ENCODE measurements at places on chromosomes 3 and 15.

DNA sequence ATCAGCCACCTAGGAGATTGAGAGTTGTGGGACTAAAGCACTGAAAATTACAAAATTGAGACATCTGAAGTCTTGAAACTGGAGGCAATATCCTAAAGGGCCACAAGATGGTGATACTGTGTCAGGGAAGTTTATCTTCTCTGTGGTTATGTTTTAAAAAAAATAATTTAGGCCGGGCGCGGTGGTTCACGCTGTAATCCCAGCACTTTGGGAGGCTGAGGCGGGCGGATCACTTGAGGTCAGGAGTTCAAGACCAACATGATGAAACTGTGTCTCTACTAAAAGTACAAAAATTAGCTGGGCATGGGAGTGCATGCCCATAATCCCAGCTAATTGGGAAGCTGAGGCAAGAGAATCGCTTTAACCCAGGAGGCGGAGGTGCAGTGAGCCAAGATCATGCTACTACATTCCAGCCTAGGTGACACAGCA lies 17.9 kb upstream of the NIT2 start:
- peak; percentile 30 for DNase-seq

DNA sequence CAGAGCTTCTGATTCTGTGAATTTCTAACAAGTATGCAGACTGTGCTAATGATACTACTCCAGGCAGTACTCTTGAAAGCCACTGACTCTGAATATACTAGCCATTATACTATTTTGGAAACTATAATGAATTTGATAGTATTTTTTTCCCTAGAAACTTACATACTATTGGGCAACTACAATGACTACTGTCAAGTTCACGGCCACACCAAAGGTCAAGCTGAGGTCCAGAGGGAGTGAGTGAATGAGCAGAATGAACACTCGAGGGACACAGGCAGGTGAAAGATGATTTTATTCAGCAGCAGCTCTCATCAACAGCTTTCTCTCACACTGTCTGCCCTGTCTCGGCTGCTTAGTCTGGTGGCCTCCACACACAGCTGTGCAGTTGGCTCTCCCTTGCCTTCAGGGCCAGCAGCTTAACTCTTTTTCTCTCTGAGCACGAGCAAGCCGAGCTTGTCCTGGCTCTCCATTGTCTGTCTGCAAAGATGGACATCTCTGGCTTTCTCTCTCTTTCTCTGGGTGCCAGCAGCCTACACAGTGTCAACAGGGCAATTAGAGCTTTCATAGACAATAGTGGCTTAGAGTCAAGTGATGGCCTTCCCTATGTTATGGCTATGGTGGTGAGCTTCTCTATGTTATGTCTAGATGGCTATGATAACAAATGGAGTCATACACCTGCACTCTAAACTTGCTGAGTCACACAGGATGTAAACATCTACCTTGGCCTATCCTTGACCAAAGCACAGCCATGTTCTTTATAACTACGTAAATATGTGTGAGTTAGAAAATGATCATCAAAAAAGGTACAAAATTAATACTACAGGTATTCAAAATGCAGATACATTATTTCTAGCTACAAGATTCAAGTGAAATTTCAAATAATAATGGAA lies 362.4 kb downstream of the CGGBP1 start:
- DNase-seq, result no peak

DNA sequence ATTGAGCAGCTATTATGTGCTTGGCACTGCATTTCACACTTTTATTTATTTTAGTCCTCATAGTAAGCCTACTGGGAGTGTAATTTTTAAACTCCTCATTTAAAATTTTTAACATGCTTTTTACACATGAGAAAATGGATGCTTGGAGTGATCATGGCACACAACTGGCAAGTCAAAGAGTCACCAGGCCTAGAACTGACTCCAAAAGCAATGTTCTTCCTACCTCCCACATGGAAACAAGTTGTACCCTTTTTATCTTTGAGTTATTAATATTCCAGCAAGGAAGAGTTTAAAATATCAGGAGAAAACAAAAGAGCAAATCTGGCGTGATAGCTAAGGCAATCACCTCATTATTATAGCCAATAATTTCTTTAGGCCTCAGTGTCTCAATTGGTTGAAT lies 100.6 kb downstream of the MEIS2 start:
- no peak for DNase-seq

DNA sequence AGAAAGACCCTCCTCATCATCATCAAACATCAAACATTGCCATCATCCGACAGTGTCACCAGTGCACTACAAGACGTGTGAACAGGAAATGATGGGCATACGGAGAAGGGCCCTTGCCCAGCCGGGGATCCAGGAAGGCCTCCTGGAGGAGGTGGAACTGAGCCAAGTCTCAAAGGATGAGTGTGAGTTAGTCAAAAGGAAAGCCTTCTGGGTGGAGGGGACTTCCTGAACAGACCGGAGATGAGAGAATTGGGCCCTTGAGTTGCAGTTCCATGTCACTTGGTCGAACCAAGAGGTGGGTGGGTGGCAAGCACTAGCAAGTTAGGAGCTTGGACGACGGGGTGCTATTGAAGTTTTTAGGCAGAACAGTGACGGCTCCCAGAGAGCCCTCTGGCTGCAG lies 8.5 kb downstream of the SEMA4B start:
- DNase-seq, result no peak

- no peak for DNase-seq
Measured at GRCh38 chr3:47225310-47225906, 57.2 kb downstream of the KIF9 start.

GRCh38 chr3:156552973-156553372 lies 1.9 kb downstream of the SSR3 start:
- DNase-seq, result no peak

DNA sequence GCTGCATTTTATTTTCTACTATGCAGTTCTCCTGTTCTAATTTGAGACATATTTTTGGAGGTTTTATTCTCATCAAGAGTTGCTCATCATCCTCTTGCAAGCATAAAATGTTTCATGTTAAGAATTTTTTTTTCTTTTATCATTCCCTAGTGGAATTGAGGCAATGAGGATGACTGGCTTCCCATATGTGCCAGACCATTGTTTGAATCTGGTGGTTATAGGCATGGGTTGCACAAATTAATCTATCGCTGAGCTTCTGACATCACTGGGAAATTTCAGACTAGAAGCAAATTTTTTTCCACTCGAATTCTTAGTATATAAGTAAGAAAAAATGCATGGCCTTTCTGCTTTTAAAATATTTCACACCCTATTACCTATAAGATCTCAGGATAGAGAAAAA lies 279.1 kb upstream of the PLSCR5 start:
- no peak for DNase-seq

DNA sequence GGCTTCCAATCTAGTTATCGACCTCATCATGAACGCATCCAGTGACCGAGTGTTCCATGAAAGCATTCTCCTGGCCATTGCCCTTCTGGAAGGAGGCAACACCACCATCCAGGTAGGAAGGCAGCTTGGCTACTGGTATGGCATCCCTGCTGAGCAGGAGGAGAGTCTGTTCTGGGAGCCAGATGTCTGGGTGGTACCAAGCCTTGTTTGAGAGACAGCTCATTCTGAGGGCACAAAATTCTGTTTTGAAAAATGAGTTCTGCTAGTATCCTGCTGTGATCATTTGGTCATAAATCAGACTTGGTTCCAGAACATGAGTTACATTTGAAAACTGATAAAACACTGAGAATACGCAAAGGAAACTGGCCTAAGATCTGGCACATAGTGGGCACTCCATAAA lies 242.1 kb downstream of the ITPR1 start:
- no peak for DNase-seq

All from non-pigmented ciliary epithelial cell (primary cell).